Stimulated activated CD4-positive, alpha-beta T cell treated with anti-CD3 and anti-CD28 coated beads, Interleukin-2, amount 100 ng/mL, for 4 hours (primary cell): ENCODE measurements at places on chromosomes 13 and 19.
A peak's percentile ranks its signal among the peaks of the same experiment; 100 is the strongest.

GRCh38 chr19:5006201-5006600, 37.3 kb downstream of the KDM4B start:
- DNase-seq: no peak

DNA sequence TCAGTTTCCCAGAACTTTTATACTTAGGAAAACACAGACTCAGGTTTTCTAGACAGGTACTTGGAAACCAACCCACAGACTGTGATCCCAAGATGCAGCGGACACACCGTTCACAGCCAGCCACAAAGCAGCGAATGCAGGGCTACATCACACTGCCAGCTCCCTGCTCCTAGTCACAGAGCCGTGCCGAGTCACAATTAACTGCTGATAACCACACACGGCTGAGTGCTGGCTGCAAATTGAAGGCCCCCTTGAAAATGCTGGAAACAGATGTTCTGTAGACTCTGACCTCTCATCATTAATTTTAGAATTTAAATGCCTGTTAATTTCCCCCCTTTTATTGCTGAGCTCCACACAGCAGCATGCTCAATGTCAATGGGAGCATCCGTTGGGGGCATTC, 78.6 kb upstream of the SIAH3 start:
- no peak for DNase-seq

DNA sequence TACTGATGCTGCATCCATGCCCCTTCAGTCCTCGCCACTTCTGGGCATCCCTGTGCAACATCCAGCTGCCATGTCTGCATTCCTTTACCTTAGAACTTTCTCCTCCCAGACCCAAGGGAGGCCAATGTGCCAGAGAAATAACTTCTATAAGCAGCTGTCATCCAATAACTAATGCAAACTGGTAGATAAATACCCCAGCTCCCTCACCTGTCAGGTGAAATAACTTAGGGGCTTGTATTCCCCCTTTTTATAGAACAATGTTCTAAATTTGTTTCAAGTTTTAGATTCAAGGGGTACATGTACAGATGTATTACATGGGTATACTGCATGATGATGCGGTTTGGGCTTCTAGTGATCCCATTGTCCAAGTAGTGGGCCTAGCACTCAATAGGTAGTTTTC, 880.1 kb downstream of the UQCRFS1 start:
- no peak for DNase-seq

DNA sequence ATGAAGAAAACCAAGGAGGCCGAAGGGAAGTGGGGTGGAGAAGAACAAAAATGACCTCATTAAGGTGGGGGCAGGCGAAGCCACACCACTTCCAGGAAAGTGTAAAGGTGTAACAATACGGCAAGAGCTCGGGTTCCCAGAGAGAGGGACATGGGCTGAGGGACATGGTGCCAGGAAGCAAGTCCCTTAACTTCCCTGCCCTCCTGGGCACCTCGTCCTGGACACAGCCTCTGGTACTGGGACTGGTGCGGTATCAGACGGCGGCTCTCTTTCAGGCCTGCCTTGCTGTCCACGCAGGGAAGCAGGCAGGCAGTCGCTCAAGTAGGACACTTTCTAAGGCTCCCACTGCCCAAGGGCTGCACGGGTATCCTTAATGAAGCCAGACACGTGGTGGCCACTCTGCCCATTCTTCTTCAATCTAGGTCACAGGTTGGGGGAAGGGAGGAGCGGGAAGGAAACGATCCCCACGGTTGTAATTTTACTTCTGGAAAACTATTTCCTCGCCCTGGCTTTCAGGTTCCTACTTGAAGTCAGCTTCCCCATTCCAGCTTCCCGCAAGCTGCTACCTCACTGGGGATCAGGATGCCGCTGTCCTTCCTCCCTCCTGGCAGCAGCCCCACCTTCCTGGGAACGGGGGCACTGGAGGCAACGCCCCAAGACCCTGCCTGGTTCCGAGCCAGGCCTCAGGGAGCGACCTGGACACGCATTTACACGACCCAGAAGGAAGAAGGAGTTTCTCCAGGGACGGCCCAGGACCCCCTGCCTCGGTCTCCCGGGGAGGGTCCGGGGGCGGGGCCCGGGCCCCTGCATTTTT, 1.2 kb downstream of the AP3D1 start:
- no peak for DNase-seq

DNA sequence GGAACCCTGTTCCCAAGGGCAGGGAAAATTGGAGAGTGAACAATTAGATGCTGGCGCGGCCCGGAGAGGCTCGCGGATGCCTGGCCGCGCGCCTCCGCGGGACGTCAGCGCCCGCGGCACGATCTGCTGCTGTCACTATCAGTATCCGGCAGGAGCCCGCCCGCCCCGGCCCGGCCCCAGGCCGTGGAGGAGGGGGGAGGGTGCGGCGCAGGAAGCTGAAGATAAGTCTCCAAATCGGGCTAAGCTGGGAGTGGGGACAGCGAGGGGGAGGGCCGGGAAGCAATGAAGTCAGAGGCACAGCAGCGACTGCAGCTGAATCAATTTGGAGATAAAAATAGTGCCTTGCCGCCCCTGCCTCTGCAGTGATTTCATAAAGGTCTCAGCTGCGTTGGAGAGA, 441.5 kb upstream of the KLF12 start:
- DNase-seq: peak; percentile 7

DNA sequence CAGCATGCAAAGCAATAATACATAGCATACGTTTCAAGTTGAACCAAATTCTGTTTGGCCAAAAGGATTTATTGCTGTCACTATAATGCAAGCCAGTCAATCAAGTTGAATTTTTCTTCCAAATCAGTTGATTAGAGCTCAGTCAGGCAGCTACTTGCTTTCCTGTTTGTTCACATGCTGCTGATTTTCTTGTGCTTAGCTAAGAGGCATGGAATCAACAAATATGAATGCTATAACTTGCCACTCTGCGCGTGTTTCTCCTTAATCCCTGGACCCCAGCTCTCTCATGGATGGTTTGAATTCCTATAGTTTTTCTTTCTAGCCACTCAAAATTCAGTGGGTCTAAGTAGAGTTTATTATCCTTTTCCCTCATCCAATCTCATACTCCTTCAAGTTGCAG, 311.3 kb downstream of the KLF5 start:
- DNase-seq: no peak

- DNase-seq: peak; percentile 28
Measured at GRCh38 chr19:56350416-56351045, 35.9 kb upstream of the ZSCAN5A start.

GRCh38 chr13:106090001-106090400, 445.5 kb downstream of the EFNB2 start:
- no peak for DNase-seq

GRCh38 chr13:35349673-35350278, 126.7 kb downstream of the MAB21L1 start:
- no peak for DNase-seq

GRCh38 chr13:93700115-93700514, 473.5 kb downstream of the GPC6 start:
- DNase-seq: no peak

- DNase-seq: no peak
Measured at GRCh38 chr19:2371656-2372055, 11.6 kb downstream of the TMPRSS9 start.

GRCh38 chr19:662207-662961, 630 bp downstream of the RNF126 start:
- DNase-seq: peak; percentile 75

- DNase-seq: no peak
Measured at GRCh38 chr19:5356428-5356827, 15.8 kb upstream of the PTPRS start.
